ENCODE measurements at places on chromosomes 12 and 14.

GRCh38 chr12:90871726-90872096 lies 83.3 kb downstream of the CCER1 start:
- DNase-seq, result no peak

- DNase-seq, result no peak
These were observed 8.2 kb downstream of the TCP11L2 start for GRCh38 chr12:106310687-106311086.

GRCh38 chr14:95500772-95501401 lies 15.6 kb downstream of the SYNE3 start:
- no peak for DNase-seq

- no peak for DNase-seq
These were observed 44.5 kb downstream of the LRRC9 start for GRCh38 chr14:59964251-59965007.

GRCh38 chr14:94539181-94539580 lies 22.1 kb upstream of the SERPINA4 start:
- no peak for DNase-seq

DNA sequence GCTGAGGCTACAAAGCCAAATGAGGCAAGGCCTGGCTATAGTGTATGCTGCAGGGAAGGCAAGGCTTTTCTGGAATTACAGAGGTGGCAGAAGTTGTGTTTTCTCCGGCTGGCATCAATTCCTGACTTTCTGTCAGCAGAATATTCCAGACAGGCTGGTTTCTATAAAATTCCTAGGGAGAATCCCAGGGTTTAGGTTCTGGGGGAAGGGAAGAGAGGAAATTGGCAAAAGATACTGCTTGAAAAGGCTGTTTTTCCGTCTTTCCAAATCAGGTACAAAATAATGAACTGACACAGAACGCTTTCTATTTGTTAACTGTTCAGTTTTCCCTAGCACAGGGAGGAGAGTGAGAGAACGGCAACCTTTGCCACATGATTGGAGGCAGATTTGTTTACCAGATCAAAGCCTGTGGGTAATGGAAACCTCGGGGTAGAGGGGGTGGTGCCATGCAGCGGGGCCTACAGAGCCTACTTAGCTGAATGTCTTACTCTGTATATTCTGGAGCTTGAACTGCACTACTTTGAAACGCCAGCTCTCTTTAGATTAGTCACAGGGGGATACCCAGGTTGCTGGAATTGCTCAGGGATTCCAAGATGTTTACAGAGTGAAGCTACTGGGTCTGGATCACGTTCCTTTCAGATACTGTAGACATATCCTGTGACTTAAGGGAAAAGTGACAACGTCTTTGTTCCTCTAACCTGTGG lies 65.8 kb upstream of the DACT1 start:
- DNase-seq, result no peak

DNA sequence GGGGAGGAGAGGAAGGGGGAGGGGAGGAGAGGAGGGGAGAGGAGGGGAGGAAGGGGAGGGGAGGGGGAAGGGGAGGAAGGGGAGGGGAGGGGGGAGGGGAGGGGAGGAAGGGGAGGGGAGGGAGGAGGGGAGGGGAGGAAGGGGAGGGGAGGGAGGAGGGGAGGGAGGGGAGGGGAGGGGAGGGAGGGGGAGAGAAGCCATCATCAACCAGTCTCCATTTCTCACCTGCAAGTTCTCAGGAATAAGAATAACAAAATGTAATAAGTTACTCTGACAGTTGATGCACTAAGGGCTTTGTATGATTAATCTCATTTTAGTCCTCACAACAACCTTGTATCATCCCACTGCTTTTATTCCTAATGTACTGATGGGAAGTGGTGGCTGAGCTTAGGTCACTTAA lies 59.1 kb upstream of the TMEM263 start:
- no peak for DNase-seq

GRCh38 chr12:39553476-39553875 lies 66.1 kb downstream of the ABCD2 start:
- DNase-seq, result no peak

DNA sequence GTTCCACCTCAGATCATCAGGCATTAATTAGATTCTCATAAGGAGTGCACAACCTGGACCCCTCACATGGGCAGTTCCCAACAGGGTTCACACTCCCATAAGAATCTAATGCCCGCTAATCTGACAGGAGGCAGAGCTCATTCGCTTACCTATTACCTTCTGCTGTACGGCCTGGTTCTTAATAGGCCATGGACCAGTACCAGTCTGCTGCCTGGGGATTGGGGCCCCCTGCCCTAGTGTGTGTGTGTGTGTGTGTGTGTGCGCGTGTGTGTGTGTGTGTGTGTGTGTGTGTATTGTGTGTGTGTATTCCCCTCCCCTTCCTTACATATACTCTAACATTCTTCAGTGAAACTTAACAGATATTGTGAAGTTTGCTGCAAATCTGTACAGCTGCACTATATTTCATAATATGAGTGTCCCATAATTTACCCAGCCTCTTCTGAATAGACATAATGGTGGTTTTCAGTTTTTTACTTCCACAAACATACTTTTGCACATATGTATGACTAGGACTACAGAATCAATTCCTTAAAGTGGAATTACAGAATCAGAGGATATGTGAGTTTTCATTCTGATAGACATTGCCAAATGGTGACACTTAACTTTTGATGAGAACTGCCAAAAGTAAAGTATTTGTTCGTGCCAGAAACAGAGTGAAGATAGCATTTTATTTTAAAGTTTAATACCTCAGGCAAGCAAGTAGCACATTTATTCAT lies 205.2 kb upstream of the EEA1 start:
- DNase-seq, result no peak

DNA sequence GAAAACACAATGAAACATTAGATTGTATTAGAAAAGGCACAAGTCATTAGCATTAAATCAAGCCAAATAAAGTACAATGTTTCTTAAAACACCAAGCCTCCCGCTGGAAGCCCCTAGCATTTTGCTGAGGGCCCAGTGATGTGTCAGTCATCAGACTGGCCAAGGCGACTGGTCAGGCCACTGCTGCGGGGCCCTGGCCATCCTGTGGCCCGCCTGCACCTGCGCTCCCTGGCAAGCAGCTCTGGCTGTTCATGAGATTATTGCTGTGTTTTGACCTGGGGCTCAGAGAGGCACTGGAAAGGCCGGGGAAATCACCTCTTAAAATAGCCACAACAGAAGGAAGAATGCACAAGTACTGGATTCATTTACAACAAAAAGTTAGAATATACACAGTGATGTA lies 24.2 kb upstream of the AMN start:
- DNase-seq, result no peak

DNA sequence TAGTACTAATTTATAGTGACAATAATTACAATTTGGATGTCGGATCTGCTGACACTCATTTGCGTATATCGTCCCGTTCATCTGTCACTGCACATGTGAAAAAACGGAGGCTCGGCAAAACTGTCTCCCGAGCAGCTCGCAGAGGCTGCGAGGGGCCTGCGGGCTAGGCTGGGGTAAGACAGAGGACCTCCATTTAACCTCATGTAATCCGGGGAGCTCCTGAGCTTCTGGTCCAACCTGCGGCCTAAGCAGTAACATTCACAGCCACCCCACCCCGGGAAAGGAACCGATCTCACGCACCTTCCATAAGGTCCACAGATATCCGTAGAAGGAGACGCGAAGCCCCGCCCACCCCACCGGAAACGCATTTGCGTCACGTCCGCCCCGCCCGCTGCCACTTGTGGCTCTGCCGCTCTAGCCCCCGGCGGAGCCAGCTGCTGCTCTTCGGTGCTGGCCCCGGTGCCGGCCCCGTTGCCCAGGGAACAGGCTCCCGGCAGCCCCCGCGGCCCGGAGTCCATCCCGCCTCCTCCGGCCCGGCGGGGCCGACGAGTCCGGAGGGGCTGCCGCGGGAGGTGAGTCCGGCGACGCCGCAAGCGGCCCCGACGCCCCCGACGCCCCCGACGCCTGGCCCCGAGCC lies at the start of the genes CINP and TECPR2:
CINP (minus strand) TSS at position 346 of the 637 bp plus-strand sequence; CDS start at position 307, 39 bp downstream.
TECPR2 (plus strand) TSS at position 397 of the 637 bp plus-strand sequence. CDS start 13,781 bp downstream, outside the sequence.
- peak; percentile 95 for DNase-seq

GRCh38 chr12:101021442-101021841 lies 188.6 kb downstream of the SLC5A8 start:
- DNase-seq, result no peak
